Dermis microvascular lymphatic vessel endothelial cell (primary cell): ENCODE measurements at places on chromosomes 5 and 9.

DNA sequence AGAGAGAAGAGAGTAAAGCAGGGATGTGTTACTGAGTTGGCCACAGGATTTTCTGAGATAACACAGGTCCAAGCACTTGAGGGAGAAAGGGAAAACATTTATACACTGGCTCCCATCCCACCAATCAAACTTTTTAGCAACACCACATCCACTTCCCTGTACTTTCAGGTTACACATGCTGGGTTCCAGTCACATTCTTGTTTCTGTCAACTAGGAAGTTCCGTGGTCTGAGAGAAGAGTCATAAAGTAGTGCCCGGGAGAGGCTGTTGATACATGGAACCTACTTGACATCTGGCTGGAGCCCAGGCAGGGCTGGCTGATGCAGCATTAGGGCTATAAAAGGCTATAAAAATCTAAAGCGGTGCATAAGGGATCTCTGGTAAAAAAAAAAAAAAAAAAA is 473.9 kb upstream of the COX7C start:
- DNase-seq = no peak

DNA sequence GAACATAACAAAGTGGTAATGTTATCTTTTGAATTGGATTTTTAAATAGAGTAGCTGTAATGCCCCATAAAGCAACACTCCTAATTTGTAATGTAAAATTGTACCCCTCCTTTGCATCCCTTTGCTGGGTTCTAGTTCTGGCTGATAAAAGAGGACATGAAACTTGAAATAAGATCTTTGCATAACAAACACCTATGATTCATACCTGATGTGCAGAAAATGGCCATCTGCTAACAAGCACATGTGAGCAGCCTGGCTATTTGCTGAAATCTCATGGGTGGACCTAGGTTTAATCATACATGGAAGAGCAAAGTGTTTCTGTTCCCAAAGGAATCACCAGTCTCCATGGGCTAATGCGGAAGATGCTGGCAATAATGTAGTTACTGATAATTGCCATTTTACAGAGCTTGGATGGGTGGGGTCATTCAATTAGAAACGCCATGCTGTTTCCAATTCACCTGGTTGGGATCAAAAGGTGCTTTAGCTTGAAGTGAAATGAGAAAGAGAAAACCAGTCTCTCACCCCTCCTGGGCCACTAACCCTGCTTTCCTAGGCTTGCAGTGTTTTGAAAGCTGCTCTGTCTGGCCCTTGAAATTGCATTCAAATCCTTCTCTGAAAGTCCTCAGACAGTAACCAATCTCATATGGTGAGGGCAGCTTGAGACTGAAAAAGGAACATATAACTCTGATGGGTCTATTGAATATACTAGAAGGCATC is 585.1 kb downstream of the TLE4 start:
- DNase-seq = no peak

DNA sequence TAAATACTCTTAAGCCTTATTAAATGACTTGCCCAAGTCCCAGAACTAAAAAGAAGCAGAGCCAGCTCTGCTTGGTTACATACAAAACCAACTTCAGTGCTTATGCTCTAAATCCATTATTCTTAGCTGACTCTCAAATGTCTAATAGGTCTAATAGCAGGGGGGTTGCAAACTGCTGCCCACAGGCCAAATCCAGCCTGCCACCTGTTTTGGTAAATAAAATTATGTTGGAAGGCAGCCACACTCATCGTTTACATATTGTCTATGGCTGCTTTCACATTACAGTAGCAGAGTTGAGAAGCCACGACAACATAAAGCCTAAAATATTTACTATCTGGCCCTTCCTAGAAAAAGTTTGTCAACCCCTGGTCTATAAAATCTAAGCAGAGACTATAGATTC is 69.0 kb downstream of the KLHL3 start:
- no peak for DNase-seq

DNA sequence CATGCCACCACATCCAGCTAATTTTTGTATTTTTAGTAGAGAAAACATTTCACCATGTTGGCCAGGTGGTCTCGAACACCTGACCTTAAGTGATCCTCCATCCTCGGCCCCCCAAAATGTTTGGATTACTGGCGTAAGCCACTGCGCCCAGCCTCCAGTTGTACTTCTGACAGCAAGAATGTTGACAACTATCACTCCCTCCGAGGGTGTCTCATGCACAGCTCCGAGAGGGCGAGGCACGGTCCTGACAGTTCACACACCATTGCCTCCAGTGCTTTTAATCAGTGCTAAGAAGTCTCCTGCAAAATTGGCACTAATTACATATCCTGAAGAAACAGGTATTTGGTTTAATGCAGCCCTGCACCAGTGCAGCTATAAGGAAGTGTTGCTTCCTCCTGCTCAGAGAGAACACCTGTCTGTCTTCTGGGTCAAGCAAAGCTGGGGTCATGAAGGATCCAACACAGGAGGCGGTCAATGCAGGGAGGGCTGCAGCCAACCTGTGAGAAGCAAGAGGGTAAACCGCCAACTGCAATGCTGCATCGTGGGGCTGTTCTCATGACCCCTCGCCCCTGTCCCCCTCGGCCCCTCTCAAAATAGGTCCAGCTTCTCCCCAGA is 184.0 kb downstream of the MED10 start:
- DNase-seq = no peak

- DNase-seq = no peak
Observed at GRCh38 chr9:127119320-127119709, 3.1 kb downstream of the ANGPTL2 start.

- DNase-seq = no peak
Observed at GRCh38 chr5:81202655-81203054, 30.5 kb upstream of the CKMT2 start.

DNA sequence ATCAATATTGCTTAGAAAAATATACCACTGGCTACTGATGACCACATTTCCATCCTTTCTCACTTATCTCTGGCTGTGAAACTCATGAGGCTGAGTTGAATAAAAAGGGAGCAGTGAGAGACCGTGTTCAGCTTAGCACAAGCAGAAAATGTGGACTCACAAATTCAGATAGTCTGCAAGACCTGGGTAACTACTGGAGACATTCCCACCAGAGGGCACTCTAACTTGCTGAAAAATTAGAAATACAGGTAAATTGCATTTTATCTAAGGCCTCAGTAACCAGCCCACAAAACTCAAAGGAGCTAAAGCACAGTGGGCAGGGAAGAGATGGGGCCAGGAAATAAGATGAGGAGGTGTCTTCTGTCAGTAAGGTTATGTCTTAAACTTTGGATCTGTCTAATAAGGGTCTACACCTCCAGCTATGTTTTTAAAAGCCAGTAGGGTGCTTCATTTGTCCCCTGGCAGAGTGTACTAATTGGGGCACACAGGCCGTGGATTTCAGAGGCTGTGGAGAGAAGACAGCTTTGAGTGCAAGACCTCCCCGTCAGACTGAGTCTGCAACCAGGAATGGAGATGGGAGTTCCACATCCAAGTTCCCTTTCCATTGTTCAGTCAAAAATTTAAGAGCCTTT is 8.7 kb upstream of the NDUFB6 start:
- DNase-seq = peak; percentile 76

DNA sequence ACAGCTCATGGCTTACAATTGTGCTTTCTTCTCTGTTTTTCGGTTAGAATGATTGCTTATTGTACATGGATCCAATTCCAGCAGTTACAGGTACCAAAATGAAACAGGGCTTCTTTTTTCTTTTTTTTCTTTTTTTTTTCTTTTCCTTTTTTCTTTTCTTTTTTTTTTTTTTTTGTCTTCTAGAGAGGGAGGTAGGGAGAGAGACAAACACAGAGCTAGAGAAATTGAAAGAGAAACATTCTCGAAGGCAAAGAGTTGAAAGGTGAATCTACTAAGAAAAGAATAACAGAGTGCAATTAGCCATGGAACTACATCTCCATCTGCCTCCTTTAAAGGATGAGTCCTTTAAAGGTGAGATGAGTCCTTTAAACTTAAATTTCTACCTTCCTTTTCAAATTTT is 1.0 kb upstream of the EDIL3 start:
- DNase-seq = no peak

DNA sequence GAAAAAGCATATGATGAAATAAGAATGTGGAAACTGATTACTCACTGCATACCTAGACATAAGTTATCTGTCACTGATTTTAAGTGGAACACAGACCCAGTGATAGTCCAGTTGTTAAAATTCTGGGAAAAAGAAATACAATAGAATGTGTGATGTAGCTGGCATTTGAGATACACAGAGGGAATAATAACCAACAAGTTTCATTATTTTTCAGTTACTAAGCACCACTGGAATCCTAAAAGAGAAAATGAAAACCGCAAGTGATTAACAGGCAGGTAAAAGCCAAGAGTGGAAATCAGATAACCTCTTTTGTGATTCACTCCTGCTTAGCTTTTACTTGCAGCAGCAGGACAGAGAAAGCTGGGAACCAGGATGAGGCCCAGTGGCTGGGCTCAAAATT is 994.0 kb upstream of the SEMA6A start:
- DNase-seq = no peak

- peak; percentile 27 for DNase-seq
Observed at GRCh38 chr9:112249277-112249676, 74.2 kb upstream of the SUSD1 start.

- DNase-seq = no peak
Observed at GRCh38 chr9:70761139-70761670, 346.7 kb upstream of the KLF9 start.

DNA sequence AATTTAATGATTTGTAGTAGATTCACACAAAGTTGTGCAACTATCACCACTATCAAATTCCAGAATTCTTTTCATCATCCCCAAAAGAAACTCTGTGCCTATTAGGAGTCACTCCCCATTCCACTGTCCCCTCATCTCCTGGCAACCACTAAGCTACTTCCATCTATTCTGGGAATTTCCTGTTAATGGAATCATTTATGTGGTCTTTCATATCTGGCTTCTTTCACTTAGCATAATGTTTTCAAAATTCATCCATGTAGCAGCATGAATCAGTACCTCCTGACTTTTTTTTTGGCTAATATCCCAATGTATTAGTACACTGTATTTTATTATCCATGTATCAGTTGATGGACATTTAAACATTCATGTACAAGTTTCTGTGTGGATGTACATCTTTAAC is 157.6 kb downstream of the TTC39B start:
- DNase-seq = peak; percentile 89

DNA sequence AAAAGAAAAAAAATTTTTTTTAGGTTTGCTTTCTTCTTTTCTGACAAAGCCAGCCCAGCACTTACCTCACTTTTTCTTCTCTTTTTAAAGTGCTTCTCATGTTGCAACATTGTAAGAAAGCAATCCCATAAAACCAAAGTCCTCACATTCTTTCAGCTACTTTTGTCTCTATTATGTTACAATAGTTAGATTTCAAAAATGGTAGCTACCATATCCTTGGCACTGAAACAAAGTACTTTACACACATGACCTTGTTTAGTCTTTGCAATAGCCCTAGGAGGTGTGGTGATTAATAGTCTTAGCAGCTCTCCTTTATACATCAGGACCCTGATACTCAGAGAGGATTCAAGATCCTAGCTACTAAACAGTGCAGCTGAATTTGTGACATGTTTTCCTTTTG is 23.5 kb upstream of the CARTPT start:
- DNase-seq = no peak

DNA sequence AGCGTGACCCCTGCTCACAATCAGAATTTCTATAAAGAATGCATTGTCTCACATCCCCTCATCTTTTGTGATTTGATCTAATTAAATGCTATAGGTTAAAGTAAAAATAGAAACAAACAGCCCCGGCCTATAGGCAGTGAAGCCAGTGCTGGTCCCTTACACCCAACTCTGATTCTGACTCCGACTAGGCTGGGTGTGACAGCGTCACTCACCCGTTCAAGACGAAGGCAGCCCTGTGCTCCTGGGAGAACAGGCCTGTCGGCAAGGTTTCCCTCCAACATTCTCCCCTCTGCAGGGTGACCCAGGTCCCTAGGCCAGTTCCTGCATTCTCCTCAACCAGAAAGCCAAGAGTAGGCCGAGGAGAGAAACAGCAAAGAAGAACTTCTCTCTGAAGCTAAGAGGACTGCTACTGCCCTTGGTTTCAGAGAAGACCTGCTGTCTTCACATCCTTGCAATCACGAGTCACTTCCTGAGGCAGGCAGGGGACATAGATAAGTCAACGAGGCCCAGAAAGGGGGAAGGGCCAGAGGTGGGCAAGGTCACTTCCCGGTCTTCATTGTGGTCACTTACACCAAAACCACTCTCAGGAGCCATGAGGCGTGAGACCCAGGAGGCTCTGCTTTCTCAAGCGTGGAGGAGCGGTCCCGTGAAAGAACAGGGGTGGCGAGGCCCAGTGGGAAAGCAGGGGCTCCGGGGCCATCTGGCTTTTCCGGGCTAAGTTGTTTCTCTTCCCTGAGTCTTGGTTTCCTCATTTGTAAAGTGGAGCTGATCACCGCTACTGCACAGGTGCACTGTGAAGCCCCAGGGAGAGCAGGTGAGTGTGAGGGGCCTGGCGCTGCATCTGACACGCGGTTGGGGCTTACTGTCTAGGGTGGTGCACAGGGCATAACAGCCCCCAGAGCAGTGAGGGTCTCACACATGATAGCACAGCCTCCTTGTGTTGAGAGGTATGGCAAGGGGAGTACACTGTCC is 200.8 kb downstream of the CRB2 start:
- DNase-seq = no peak

- no peak for DNase-seq
Observed at GRCh38 chr9:69824499-69825252, 4.1 kb downstream of the CFAP95 start.

GRCh38 chr9:107018861-107019545 is 156.0 kb downstream of the ZNF462 start:
- DNase-seq = no peak

DNA sequence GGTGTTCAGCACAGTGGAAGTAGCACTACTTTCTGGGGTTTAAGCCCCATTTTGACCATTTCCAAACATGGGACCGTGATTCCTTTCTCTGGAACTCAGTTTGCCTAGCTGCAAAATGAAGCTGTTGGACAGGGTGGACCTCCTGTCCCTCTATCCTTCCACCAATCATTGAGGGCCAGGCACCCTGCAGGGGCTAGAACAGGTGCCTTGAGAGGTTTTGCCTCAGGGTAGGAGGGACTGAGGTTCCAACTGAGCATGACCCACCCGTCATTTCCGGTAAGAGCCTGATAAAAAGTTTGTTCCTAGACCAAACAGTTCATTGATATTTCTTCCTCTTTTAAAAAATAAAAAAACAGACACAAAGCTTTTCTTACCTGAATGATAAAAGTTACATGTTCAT is 116.5 kb downstream of the MVB12B start:
- DNase-seq = no peak

GRCh38 chr5:119382169-119382568 is 26.4 kb downstream of the TNFAIP8 start:
- no peak for DNase-seq

DNA sequence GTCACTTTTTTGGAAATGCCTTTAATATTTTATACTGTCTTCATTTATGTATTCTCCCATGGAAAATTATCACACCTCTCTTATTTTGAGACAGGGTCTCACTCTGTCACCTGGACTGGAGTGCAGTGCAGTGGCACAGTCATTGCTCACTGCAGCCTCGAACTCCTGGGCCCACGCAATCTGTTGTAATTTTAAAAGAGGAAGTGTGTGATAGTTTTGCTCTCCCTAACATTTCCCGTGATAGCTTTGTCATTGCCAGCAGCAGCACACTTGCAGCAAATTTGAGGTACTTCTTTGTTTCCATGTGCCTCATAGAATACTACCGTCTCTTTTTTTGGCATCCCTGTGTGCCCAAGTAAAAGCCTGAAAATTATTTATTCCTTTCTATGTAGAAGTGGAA is 103.5 kb downstream of the RNF180 start:
- DNase-seq = no peak
